G401 (cell line): ENCODE measurements at places on chromosomes 1 and 21. TPM values are rescaled to one million over a fixed set of nuclear protein-coding genes. Genes with fewer than 3 reads are reported as not detected.

DNA sequence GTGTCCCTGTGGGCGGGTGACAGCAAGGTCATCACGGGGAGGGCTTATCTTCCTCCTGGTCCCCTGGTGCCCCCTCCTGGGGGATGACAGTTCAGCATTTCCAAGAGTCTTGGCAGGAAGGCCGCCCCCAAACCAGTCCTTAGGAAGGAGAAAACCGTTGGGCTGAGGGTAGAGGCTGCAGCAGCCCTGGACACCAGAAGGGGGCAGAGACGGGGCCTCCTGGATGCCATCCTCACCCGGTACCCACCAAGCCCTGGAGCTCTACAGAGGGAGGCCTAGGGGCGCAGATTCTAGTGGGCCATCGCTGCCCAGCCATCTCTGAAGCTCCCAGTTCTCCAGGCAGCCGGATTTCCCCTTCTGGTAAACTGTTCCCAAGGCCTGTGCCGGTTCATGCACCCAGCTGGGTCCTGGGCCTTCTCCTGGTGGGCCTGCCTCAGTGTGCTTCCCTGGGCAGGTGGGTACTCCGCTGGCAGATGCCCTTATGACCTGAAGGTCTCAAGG lies 14.8 kb upstream of the ZNF669 start:
- no peak for DNase-seq

DNA sequence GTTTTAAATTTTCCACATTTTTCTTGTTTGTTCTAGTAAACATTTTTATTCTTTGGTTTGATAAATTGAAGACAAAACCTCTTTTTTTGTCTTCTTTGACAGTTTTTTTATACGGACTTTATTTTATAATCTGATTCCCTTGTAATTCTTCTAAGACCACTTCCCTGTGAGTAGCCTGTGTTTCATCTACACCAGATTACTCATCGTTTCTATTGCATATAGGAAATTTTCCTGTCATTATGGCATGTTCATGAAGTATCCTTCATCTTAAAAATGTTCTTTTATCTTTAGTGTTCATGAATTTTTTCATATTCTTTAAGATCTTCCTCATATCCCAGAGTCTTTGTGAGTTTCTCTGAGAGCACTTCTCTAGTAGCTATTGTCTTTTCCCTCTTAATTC lies 109.8 kb downstream of the USP25 start:
- DNase-seq, result no peak

Gene PPFIA4
- 2.1 and 3.4 TPM in 2 replicates for total RNA-seq

DNA sequence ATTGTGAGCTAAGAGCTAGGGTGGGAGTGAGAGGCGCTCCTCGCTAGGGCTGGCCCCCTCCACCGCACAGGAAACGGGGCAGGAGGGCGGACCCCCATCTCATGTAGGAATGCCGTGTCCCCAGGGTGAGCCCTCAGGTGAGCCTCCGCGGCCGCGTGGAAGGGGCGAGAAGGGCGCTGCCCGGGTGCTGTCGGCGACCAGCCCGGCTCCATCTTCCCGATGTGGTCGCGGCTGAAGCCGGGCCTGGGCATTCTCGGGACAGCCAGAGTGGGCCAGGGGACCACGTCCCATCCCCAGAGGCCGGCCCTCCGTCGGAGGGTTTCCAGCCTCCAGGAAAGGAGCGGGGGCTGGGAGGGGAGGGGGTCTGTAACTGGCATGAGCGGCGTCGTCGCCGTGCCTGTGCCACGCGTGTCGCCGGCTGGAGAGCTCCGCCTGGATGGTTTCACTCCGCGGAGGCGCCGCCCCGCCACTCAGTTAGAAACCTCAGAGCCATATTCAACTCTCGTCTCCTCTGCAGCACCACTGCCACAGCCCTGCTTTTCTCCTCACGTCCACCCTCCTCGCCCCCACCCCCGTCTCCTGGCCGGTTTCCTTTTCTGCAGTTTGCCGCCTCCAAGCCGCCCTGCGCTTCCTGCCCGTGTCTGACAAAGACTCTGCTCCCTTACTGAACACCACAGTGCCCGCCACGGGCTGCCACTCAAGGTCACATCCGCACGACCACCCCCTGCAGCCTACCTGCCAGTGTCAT lies at the start of gene TMEM269:
TSS of gene TMEM269 (plus strand) at position 46 of the 748 bp plus-strand sequence. CDS start 4,903 bp downstream, outside the sequence.
- no peak for DNase-seq

GRCh38 chr1:180899262-180899661 lies 13.4 kb upstream of the KIAA1614 start:
- no peak for DNase-seq

GRCh38 chr1:207669528-207670009 lies 24.6 kb downstream of the CR1L start:
- no peak for DNase-seq
